ENCODE measurements at places on chromosomes 5 and 9.
A peak's percentile ranks its signal among the peaks of the same experiment; 100 is the strongest.

- DNase-seq = no peak
These were observed 16.9 kb upstream of the FREM1 start for GRCh38 chr9:14926941-14927624.

DNA sequence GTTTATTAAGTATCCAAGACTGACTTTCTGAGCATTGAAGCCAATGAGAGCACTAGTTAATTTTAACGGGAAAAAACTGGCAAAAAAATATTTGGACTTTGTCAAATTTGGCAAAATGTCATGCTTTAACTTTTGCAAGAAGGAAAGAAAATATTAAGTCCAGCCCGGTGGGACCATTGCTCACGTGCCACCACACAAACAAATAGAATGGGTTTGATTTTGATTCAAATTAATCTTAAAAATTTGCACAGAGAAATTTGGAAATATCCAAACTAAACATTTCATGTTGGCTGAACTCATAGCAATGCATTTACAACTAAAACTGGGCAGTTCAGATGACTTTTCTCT lies 302.2 kb downstream of the EBF1 start:
- no peak for DNase-seq

GRCh38 chr9:114359801-114360200 lies 28.0 kb downstream of the AKNA start:
- no peak for DNase-seq

DNA sequence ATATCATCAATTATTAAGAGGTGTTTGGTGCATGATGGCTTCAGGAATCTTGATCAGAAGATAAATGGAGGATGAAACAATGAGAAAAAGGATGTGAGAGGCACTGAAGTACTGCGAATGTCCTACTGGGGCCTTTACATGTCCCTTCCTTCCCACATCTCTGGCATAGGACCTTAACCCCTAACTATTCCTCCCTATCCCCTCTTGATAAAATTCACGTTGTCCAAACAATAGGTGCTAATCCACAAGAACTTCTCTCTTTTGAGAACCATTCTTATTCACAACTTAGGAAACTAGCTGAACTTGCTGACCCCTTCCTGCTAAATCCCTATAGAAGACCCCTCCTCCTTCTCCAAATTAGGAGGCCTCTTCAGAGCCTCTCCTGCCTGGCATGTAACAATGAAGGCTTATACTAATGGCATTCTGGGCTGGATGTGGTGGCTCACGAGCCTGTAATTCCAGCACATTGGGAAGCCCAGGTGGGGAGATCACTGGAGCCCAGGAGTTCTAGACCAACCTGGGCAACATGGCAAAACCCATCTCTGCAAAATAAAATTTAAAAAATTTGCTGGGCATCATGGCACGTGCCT lies 276.5 kb upstream of the SMARCA2 start:
- DNase-seq = no peak

DNA sequence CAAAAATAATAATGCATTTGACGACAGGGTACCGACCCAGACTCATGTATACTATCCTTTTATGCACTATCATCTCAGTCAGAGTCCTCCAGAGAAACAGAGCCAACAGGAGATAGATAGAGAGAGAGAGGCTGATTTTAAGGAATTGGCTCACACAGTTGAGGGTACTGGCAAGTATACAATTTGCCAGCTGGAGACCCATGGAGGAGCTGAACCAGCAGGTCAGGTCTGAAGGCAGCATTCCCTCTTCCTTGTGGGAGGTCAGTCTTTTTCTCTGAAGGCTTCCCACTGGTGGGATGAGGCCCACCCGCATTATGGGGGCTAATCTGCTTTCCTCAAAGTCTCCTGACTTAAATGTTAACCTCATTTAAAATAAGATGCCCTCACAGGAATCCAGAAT lies 17.3 kb upstream of the MED10 start:
- no peak for DNase-seq

DNA sequence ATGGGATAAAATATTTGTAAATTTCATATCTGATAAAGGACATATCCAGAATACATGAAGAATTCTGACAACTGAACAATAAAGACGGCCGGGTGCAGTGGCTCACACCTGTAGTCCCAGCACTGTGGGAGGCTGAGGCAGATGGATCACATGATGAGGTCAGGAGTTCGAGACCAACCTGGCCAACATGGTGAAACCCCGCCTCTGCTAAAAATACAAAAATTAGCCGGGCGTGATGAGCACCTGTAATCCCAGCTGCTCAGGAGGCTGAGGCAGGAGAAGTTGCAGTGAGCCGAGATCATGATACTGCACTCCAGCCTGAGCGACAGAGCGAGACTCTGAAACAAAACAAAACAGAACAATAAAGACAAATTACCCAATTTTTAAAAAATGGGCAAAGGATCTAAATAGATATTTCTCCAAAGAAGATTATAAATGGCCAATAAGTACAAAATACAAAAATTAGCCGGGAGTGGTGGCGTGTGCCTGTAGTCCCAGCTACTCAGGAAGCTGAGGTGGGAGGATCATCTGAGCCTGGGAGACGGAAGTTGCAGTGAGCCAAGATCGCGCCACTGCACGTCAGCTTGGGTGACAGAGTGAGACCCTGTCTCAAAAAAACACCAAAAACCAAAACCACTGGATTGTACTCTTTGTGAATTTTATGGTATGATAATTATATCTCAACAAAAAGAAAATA lies 9.6 kb upstream of the NSD1 start:
- no peak for DNase-seq

- no peak for DNase-seq
These were observed 32.9 kb downstream of the LHFPL2 start for GRCh38 chr5:78615697-78616096.

DNA sequence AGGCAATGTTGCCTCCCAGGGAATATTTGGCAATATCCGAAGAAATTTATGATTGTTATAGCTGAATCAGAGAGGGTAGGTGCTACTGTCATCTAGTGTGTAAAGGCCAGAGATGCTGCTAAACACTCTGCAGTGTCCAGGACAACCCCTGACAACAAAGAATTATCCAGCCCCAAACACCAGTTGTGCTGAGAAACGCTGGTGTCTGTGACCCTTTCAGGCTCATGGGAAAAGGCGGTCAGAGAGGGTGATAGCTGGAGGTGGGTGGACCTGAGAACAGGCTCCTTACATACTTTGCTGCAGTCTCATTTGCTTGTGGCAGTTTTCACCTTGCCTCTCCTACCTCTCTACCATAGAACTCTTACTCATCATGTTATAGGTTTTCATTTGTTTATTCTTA lies 295.3 kb upstream of the DMRT1 start:
- no peak for DNase-seq

DNA sequence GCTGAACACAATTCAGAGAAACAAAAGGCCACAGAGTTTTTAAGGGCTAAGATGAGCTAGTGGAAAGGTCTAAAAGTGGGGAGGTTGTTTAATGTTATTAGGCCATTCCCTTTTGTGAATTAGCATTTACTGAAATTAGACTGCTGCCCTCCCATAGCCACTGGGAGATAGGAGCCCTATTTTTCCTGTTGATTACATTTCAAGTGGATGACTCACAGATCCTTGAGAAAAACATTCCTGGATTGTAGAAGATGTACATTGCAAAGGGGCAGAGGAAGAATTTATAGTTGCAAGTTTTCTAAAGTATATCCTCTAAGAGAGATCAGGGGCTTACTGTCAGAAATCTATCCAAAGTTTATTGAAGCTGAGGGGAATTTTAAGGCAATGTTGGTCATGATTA lies 367.1 kb upstream of the IZUMO3 start:
- no peak for DNase-seq

- DNase-seq = no peak
These were observed 2156.9 kb upstream of the C9orf72 start for GRCh38 chr9:29730163-29730562.

GRCh38 chr9:12923468-12924009 lies 148.7 kb downstream of the LURAP1L start:
- no peak for DNase-seq

- no peak for DNase-seq
These were observed 43.5 kb downstream of the LPAR1 start for GRCh38 chr9:110994771-110995241.

- DNase-seq = no peak
These were observed 246.9 kb downstream of the CYLC2 start for GRCh38 chr9:103242025-103242424.

DNA sequence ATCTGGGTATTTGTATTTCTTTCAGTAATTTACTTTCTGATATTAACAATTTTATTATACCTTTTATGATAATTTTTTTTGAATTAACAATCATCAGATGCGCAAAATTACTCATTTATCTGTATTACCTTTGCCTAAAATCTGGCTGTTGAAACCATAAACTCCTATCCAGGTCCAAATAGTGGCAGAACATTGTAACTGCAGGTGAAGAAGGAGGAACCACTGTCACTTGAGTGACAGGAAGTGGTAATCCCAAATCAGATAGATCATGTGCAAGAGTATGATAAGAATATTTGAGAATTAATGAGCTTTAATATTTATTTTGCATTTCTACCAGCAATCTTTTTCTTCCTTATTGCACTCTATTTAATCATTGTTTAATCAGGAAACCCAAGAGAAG lies 139.3 kb upstream of the TLE4 start:
- DNase-seq = no peak

GRCh38 chr5:18238321-18238720 lies 604.1 kb downstream of the TAF11L14 start:
- no peak for DNase-seq

DNA sequence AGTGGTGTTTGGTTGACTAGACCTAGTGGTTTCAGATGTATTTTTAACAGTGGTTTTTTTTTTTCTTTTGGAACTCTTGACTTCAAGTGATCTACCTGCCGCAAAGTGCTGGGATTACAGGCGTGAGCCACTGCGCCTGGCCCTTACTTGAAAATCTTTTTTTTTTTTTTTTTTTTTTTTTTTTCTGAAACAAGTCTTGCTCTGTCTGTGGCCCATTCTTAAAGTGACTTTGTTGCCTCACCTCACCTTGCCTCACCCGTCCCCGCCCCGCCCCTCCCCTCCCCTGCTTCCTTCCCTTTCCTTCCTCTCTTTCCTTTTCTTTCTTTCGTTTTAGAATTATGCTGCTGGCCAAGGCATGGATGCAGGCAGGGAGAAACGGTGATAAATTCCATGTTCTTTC lies 26.0 kb downstream of the GPBP1 start:
- DNase-seq = no peak

DNA sequence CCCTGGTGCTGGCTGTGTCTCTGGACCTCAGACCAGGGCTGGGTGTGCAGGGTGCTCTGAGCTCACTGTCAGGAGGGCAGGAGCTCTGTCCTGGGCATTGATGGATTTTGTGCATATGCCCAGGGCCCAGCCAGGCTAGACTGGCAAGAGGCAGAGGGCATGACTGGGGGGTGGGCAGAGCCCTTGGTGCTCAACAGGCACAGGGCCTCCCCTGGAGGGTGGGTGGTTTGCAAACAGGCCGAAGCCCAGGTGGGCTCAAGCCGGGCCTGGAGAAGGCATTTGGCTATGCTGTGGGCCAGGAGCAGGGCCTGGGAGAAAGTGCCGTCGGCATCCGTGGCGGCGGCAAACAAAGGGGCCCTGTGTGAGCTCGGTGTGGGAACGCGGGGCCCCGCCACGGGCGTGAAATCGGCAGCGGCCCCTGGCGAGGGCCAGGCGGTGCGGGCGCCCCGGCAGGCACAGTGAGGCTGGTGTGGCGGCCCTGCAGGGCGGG lies 1.9 kb upstream of the NRARP start:
- DNase-seq = no peak

- DNase-seq = no peak
These were observed 211.5 kb downstream of the TSSK1B start for GRCh38 chr5:113223315-113223714.

GRCh38 chr5:175711031-175711430 lies 53.2 kb downstream of the HRH2 start:
- DNase-seq = no peak

DNA sequence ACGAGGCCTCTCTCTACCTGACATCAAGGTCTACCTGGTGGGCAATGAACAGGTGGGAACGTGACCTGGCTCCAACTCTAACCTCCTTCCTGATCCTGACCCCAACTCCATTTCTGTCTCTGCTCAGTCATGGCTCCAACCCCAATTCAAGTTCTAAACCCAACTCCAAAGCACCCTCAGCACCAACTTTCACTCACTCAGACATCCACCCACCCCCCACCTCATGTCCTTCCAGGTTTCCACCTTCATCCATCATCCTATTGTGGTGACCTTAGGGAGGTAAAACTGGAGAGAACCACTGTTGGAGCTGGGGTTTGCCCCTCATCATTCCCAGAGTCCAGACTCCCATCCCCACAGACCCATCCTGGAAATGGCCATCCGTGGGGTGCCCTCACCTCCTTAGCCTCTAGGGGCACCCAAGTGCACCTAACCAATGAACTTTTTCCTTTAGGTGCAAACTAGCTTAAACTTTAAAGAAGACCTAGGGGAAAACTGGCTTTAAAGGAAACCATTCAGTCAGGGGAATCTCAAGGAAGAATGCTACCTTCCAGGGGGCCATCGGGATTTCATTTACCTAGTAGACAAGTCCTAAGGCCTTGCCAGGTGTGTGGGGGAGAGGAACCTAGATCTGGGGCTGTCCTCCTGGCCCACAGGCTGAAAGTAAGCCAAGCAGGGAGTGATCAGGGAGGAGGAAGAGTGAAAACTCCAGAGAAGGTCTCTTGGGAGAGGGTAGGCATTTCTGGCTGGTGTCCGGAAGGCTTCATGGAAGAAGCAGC lies 11.3 kb downstream of the RGS14 start:
- peak; percentile 69 for DNase-seq

DNA sequence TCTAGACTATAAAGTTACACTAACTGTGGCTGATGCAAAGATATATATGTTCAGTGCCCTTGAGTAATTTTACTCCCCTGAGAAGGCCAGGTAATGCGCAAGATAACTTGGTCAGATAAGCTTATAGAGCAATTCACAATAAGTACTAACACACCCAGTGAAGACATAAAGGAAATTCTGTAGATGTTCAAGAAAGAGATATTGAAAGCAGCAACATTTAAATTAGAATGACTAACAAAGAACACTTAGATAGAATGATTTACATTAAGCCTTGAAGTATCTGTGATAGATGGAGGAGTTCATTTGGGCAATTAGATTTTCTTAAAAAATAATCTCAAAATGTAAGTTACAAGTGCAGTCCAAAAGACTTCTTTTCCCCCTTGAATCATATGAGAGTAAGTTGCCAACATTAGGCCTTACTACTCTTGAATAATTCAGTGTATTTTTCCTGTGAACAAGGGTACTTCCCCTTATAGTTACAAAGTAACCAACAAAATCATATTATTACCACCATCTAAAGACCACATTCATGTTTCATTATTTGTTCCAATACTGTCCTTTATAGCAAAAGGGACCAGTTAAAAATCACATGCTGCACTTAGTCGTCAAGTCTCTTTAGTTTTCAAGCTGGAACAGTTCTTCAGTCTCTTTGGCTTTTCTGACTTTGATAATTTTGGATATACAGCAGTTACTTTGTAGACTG lies 44.4 kb upstream of the ELOVL7 start:
- DNase-seq = no peak

DNA sequence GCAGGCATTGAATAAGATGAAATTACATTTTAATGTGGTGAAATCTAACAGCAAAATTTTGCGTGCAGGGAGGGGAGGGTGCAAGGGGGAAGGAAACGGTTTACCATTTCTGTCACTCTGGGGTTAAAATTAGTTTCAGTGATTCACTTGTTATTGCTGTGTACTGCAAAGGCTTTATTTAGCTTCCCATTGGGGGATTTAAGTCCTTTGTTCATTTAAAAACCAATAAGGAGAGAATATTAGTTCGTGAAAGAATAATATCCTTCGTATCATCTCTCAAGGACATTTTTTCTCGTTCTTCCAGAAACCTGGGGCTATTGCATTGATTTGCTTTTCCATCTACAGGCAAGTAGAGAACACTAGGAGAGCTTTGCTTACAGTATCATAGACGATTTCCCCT lies 667.8 kb upstream of the RGMB start:
- no peak for DNase-seq

- no peak for DNase-seq
These were observed 19.6 kb downstream of the SPARC start for GRCh38 chr5:151667083-151667482.

- DNase-seq = no peak
These were observed 7.4 kb downstream of the SLC44A1 start for GRCh38 chr9:105251733-105252404.

All from Caco-2 (cell line).